NCI-H460 (cell line): ENCODE measurements at places on chromosomes 16 and 17.

- DNase-seq = peak; percentile 56
Observed at GRCh38 chr16:1379304-1380076, 27.8 kb downstream of the GNPTG start.

DNA sequence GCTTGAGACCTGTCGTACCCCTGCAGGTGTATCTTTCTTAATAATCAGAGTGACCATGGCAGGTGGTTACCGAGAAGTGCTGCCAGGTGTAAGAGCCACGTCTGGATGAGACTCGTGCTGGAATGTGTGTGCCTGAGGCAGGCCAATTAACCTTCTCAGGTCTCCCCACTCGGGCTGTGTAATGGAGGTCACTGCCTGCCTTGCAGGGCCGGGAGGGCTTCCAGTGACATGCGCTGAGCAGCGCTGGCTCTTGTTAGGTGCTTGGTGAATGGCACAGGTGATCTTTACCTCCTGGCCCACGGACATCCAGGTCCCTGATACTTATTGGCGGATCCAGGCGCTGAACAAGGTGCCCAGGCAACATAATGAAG, 4.6 kb upstream of the GSE1 start:
- no peak for DNase-seq

DNA sequence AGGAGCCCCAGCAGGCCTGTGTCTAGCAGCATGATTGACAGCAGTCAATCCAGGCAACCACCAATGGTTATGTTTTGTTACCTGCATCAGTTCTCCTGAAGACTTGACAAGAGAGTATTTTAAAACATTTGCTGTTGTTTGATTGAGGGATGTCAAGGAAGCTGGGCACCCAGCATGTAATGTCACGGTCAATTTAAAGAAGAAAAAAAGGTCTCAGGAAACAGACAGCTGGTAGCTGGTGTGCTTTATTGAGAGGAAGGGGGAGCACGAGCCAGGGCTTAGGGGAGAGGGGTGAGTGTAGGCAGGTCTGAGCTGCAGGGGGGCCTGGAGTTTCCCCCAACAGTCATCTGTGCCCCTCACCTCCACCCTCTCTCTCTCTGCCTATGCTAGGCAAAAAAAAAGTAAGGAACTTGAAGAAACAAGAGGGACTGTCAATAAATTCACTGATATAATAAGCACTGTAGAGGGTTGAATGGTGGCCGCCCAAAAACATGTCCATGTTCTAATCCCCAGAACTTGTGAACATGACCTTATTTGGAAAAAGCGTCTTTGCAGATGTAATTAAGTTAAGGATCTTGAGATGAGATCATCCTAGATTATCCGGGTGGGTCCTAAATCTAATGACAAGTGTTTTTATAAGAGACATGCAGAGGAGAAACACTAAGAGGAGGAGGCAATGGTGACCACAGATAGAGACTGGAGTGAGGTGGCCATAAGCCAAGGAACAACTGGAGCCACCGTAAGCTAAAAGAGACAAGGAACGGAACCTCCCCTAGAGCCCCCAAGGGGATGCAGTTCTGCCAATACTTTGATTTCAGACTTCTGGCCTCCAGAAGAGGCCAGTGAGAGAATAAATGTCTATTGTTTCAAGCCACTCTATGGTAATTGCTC, 14.5 kb downstream of the TSPOAP1 start:
- DNase-seq = no peak

DNA sequence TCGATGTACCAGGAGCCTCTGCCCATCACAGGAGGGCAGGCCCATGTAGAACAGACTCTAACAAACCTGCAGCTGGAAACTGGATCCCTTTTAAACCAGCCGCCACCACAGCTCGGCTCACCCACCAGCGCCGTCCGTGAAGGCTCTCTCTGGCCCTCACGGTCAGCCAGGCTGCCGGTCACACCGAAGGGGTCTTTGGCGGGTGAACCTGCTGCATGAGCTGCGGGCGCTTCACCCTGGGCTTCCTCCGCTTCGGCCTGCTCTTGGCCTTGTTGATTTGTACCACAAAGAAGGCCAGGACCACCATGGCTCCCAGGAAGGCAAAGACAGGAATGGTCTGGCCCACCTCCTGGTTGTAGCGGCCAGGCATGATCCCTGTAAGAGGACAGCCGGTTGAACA, 11.7 kb upstream of the SLC38A8 start:
- no peak for DNase-seq

DNA sequence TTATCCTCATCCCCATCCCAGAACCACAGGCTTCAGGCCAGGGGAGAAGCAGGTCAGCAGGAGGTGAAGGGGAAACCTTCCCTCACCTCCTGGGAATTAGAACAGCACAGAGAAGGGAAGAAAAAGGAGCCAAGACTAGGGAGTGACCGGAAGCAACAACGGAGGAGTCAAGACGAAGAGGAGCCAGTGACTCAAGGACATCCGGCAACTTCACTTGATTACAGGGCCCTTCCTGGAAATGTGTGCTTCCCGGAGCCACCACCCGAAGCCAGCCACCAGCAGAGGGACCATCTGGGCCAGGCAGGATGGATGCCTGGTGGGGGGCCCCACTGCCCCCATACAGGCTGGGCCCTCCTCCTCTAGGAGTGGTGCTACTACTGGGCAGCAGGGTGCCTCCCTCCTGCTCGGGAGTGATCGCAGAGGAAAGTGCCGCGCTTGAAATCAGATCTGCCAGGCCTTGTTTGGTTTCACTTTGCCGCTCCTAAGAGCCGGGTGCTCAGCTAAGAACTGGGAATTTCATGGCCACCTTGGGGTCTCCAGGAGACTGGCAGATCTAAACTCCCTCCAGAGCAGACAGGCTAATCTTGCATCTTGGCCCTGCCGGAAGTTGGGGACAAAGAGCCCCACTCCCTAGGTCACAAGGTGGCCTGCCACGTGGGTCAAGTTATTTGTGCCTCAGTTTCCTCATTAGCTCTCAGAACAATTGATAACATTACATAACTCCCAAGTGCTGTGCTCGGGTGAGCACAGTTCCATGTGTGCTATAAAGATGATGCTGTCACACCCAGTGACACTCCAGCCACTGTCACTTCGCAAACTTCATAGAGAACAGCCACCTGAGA, 6.6 kb downstream of the CDC42EP4 start:
- peak; percentile 59 for DNase-seq

- DNase-seq = no peak
Observed at GRCh38 chr16:52095471-52095870, 451.5 kb downstream of the TOX3 start.

- DNase-seq = no peak
Observed at GRCh38 chr16:87057211-87057881, 259.8 kb downstream of the C16orf95 start.

GRCh38 chr17:59627770-59628171, 8.1 kb downstream of the CLTC start:
- DNase-seq = no peak

GRCh38 chr17:63113167-63113566, 147.1 kb downstream of the TANC2 start:
- no peak for DNase-seq

DNA sequence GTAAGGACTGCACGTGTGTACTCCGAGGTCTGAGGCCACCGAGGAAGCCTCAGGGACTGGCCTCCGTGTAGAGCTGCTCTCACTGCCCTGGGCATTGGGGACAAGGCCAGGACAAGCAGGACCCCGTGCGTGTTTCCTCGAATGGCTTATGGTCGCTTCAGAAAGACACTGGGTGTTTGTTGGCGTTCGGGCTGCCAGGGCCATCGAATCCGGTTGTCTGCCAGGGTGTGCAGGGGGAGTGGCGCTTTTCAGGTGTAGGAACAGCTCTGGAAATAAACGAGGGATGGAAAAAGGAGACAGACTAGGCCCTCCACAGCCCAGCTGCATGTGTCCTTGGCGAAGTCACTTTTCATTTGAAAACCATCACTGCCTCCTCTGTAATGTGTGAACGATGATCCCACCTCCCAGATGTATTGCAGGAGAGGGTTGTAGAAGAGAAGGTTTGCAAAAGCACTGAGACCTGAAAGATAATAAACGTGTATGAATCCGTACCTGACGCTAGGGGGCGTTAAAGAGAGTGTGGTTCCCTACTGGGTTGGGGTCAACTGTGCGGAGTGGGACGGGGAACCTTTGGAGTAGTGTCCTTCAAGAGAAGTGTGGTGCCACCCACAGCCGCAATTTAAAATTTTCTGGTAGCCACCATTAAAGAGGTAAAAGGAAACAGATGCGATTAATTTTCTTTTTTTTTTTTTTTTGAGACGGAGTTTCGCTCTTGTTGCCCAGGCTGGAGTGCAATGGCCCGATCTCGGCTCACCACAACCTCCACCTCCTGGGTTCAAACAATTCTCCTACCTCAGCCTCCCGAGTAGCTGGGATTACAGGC, 2.1 kb upstream of the ZSCAN10 start:
- peak; percentile 41 for DNase-seq

DNA sequence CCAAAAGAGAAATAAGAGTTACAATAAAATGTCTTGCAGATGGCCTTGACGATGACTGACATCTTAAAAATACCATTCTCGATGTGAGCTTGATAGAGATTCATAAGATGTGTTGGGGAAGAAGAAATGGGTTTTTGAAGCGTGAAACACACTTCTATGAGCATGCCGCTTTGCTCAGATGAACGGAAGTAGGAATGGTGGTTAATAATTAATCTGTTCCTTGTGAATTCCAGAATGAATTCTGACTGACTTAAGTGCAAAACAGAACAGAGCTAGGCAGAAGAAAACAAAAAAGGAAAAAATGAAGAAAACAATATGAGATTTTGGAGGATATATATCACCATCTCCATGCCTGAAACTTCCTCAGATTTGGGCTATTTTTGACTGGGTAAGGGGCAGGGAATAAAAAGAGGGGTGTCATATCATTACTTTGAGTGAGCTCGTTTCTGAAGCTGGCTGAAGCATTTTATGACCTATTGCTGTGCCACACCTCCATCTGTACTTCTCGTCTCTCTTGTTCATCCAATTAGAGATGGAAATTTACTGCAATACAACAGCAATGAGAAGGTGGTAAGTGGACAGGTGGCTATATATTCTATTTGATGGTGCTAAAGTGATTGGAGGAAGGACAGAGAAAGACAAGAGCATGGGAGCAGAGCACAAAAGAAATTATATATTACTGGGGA, 1152.0 kb upstream of the CDH8 start:
- no peak for DNase-seq

GRCh38 chr16:78992001-78992400, 608.5 kb downstream of the MAF start:
- no peak for DNase-seq

- DNase-seq = no peak
Observed at GRCh38 chr17:1604831-1605528, 23.7 kb downstream of the SLC43A2 start.

GRCh38 chr16:84294531-84295142, at the start of gene WFDC1:
Gene WFDC1, plus strand, starts transcription at chr16:84294878. Its CDS starts 94 bp downstream, at chr16:84294972.
- DNase-seq = no peak

- no peak for DNase-seq
Observed at GRCh38 chr16:67449336-67449735, 18.4 kb downstream of the HSD11B2 start.

GRCh38 chr17:10295728-10296343, 77.0 kb downstream of the MYH13 start:
- DNase-seq = peak; percentile 68

- no peak for DNase-seq
Observed at GRCh38 chr16:84686707-84687298, 13.0 kb upstream of the USP10 start.

DNA sequence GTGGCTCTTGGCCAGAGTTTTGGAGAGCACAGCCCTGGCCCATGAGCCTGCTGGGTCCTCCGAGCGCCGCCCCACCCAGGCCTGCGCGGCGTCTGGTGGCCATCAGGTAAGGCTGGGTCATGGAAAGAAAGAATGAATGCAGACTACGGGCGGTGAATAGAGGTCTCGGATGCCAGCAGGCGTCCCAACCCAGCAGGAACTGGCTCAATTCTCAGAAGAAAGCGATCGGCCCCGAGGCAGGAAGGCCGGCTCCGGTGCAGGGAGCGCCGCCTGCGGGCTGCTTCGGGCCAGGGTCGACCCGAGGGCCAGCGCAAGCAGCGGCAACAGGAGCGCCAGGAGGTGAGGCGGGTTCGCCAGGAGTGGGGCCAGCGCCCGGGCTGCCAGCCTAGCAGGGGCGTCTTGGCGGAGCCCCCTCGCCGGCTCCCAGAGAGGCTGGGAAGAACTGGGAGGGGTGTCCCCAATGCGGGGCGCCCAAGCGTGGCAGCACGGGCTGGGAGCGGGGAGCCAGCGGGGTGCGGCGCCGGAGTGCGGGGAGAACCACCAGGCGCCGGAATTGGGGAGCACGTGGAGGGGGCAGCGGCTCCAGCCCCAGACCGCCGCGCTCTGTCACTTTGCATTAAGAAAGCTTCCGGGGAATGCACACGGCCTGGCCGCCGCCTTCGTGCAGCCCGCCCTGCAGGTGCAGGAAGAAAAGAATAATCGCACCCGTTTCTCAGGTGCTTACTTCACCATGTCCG, 7.1 kb upstream of the TMC5 start:
- peak; percentile 7 for DNase-seq

- DNase-seq = peak; percentile 18
Observed at GRCh38 chr16:25014500-25015147, 545 bp downstream of the ARHGAP17 start.

GRCh38 chr17:78766225-78766624, 15.8 kb downstream of the CYTH1 start:
- DNase-seq = no peak

GRCh38 chr16:55480228-55480655, 1.2 kb downstream of the MMP2 start:
- DNase-seq = no peak

DNA sequence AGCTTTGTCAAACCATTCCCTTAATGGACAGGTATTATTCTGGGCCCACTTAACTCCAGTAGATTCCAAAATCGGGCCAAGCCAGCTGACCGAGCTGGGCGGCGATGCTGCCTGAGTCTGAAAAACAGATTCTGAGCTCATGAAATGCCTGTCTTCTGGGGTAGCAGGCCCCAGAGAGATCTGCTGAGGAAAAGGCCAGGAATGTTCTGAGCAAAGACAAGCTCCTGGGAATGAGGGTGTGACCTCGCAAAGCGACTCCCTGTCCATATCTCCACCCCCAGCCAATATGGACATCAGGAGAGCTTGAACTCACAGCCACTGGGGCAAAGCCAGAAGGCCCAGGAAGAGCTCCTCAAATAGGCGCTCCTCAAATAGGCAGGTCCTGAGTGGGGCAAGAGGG, 23.7 kb downstream of the ZNF423 start:
- no peak for DNase-seq
